ENCODE measurements at places on chromosomes 2 and 18.

- no peak for DNase-seq
These were observed 4.2 kb upstream of the CAPN14 start for GRCh38 chr2:31221544-31221943.

DNA sequence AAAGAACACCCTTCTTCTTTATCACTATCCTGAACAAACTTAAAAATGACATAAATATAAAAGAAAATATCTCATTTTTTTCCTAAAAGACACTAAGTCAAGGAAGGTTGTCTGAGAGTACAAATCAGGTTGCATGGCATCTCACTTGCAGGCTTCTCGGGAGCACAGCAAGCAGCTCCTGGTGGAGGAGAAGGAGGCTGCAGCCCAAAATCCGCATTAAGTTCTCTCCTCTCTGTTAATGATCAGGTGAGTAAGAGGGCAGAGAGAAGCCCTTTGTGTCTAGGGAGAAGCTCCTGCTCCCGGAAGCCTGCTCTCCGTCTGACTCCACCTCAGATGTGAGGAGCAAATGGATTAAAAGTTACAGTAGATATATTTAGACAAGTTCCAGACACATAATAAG lies 35.0 kb upstream of the DOK6 start:
- no peak for DNase-seq

DNA sequence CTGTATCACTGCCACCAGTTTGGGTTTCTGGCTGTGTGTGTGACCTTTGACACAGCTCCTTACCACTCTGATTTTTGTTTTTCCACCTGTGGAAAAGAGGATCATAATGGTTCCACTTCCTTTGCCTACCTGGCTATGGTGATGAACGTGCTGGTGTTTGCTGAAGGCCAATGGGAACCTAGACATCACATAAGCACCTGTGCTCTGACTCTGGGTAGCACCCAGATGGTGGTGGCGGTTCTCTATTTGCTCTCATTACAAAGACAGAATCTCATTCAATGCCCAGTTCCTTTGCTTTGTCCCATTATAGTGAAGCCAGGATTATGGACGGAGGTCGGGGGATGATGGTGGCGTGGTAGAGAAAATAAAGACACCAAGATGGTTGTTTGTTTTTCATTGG lies 121.2 kb upstream of the GATA6 start:
- no peak for DNase-seq

DNA sequence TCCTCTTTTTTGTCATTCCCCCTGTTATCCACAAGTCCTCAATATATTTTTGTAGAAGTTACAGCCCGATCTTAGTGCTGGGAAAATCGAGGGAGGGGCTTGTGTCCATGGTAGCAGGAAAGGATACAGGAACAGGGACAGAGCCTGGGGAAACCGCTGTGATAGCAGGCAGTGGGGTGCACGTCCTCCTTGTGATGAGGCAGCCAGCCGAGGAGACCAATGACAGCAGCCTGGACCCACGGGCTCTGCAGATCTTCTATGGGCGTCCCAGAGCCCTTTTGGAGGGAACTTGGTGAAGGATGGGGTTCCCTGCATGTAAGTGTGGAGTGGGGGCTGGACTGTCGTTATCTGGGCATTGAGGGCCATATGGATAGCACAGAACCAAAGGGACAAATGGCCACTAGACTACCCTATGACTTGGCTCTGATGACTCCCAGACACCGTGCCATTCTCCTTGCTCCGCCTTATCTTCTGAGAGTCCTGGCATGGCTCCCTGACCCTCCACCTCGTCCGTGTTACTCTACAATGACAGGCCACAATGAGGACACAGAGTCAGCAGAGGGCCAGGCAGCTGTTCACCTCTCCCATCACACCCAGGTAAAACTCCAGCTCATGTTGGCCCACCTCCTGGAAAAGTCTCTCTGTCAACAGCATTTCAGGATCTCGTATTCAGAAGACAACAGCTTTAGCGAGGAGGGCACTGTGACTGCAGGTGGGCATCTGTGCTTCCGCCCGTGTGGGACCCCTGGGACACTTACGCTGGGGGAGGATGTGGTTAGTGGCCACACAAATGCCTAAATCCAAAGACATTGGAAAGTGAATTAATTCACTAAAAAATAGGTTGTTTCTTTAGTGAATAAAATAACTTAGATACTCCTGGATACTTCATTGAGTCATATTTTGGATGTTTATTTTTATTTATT lies 100.1 kb downstream of the VAPA start:
- DNase-seq = no peak

- DNase-seq = no peak
These were observed 15.1 kb upstream of the MALL start for GRCh38 chr2:110130757-110131156.

- DNase-seq = no peak
These were observed 284.8 kb downstream of the CELF4 start for GRCh38 chr18:37280701-37281393.

GRCh38 chr2:64946769-64947247 lies 42.4 kb upstream of the SLC1A4 start:
- DNase-seq = no peak

DNA sequence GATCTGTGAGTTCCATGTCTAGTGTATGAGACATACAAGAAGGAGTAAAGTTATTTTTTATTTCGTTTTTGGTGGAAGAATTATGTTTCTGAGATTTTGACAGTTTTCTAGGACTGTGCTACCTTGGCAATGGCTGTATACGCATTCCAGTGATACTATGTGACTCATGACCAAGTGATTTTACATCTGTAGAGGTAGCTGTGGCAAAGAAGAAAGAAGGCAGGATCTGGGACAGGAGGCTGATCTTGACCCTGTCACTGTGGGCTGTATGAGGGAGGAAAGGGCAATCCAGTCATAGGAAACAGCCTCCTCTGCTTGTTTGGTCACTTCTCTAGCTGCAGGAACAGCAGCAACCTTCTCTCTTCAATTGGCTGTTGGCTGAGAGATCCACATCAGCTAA lies 44.0 kb upstream of the PDCL3 start:
- DNase-seq = no peak

- DNase-seq = no peak
These were observed 317.7 kb downstream of the LPIN1 start for GRCh38 chr2:12064153-12064552.

DNA sequence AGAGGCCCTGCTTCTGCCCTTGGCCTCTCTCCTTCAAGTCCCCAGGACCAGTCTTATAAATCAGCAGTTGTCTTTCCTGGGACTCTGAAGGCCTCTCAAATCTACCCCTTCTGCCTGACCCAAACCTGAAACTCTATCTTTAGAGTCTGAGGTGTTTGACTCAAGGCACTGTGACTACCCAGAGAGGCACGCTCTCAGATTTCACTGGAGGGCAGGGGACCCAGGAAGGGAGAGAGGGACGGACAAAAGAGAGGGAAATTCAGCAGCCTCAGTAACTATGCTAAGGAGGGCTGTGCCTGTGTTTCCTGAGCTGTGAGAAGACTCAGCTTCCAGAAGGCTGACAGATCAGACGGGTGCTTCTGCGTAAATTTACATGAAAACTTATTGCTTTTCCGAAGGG lies 217.8 kb downstream of the HAUS1 start:
- DNase-seq = no peak

DNA sequence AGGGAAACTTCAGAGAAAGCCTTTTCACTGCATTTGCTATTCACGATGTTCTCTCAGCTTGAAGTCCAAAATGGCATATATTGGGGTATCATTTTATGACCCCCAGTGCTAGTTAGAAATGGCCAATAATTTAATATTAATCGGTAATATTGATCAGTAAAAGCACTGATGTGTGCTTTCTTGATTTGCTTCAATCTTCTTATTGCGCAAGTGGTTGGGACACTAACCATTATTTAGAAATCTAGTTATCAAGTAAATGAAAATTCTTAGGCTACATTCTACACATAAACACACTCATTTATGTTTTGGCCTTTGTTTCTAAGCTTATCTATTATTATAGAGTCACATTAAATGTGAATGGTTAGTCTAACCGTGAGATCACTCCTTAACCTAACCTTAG lies 49.7 kb upstream of the VWC2L start:
- no peak for DNase-seq

GRCh38 chr2:2879781-2880180 lies 497.8 kb downstream of the EIPR1 start:
- no peak for DNase-seq

DNA sequence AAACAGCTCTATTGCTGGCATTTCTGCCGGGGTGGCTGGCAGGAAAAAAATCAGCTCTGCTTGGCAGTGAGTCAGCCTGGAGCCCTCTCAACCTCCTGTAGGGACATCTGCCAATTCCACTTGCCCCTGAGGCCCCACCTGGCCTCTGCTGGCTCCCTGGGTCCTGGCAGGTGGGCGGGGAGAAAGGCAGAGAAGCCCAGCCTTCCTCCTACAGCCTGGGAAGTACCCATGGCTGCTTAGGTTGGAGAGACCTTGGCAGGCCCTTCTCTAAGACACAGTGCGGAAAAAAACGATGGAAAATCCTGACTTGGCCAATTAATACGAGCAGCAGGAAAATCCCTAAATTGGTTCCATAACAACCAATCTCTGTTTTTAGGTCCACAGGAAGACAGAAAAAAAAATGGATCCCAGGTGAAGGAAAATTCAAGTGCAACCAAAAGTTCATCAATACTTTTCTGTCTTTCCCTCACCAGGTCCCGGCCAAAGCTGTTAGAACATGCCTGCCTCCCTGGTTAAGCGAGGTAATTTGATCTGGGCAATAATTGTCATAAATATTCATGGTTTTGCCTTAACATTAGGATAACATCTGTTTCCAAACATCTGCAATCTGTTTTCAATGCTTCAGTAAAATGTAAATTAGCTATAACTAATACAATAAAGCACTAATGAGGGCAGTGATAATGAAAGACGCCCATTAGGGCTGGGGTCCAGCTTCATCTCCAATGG lies 245.9 kb downstream of the TFCP2L1 start:
- DNase-seq = peak; percentile 60

DNA sequence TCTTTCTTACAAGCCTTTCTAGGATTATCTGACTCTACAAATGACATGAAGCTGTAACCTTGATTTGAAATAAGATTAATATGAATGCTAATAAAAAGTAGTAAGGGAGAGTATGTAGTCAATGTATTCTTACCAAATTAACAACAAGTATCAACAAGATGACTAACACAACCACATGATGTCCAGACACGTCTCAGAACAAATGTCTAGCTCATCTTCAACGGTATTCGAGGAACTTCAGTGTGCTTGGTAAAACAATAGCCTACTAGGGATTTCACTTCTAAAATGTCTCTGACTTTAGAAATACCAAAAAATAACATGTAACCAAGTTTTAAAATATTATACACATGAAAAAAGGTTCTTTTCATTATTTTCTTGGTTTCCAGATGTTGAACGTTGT lies 3.4 kb downstream of the HDLBP start:
- DNase-seq = no peak

GRCh38 chr2:81068144-81068543 lies 763.6 kb upstream of the LRRTM1 start:
- no peak for DNase-seq

GRCh38 chr18:36352384-36352783 lies 54.9 kb downstream of the FHOD3 start:
- peak; percentile 89 for DNase-seq

DNA sequence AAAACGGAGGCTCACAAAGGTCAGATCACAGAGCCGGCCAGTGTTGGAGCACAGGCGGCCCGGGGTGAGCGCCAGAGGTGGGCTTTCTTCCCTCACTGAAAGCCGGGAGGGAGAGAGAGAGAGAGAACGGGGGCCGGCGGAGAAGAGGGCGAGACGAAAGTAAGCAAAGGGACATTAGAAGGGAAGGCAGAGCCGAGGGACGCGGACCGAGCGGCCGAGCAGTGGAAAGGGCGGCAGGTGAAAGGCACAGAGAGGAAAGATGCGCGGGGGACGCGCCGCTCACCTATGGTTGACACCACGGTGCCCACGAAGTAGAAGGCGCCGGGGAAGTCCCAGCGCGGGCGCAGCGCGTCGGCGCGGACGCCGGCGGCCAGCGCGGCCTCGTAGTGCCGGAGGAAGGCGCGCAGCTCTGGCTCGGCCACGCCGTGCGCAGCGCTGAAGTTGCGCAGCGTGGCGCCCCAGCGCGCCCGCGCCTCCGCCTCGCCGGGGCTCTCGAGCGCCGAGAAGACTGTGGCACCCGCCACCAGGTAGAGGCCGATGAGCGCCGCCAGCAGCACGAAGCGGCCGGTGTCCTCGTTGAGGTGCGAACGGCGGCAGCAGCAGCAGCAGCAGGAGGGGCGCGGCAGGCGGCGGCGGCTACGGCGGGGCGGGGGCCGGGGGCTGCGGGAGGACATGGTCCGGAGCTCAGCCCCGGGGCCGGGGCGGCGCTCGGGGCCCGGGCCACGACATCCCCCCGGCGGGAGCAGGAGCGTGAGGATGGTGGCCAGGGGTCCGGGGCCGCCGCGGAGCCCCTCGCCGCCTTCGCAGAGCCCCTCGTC lies 166.9 kb downstream of the MSH2 start:
- no peak for DNase-seq

DNA sequence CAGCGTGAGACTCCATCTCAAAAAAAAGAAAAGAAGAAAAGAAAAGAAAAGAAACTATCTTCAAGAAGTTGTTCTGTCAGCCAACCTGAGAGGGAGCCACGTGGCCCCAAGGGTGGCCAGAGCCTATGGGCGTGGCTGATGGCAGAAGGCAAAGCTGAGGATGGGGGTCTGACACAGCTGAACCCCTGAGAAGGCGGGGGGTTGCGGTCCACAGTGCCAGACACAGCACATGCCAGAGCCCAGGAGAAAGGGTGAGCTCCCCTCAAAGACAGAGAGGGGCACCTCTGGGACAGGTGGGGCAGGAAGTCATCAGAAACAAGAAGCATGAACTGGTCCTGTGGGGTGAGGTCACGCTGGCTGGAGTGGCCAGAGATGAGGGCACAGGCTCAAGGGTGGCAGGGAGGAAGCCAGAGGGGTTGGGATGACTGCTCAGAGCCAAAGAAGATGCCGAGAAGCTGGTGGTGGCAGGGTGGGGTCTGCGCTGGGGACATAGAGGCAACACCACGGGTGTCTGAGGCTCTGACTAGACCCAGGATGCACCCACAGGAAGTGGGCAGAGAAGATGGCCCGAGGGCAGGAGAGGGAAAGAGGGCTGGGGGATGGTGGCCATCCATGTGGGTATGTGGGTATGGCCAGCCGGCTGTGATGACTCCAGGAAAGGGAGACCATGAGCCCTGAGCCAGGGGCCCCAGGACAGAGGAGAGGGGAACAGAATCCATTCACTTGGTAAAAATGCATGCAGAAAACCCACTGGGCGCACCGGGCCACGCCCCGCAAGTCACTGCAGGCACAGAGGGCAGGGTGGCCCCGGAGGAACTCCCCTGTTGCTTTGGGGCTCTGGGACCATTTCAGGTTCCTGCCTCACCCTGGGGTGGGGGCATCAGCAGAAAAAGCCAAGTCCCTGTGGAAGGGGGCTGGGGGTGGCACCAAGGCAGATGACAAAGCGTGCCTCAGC lies 8.4 kb downstream of the KIF1A start:
- DNase-seq = no peak

DNA sequence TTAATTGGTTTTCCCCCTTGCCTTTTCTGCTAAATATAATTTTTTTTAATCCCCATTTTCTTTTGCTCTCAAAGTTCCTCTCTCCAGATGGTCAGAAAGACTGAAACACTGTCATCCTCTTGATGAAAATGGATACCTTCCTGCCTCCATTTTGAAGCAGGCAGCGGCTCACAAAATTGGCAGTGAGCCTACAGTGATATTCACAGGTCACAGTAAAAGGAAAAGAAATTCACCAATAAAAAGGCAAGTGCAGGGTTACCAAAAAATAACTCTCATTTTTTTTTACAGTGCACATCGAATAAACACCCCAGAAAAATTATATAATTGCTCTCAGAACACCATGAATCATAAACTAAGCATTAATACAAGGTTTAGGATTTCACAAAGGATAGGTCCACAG lies 307.5 kb downstream of the TCF4 start:
- DNase-seq = no peak

GRCh38 chr18:24341361-24341760 lies 56.3 kb downstream of the OSBPL1A start:
- no peak for DNase-seq

- DNase-seq = peak; percentile 28
These were observed 25.6 kb upstream of the ZC3H15 start for GRCh38 chr2:186460465-186460864.
